Stomach (tissue), 19 donors: ENCODE measurements at places on chromosomes 16 and 17. TPM values are rescaled to one million over a fixed set of nuclear protein-coding genes. Genes with fewer than 3 reads are reported as not detected.

The TBC1D3H gene
- not detected for total RNA-seq

DNA sequence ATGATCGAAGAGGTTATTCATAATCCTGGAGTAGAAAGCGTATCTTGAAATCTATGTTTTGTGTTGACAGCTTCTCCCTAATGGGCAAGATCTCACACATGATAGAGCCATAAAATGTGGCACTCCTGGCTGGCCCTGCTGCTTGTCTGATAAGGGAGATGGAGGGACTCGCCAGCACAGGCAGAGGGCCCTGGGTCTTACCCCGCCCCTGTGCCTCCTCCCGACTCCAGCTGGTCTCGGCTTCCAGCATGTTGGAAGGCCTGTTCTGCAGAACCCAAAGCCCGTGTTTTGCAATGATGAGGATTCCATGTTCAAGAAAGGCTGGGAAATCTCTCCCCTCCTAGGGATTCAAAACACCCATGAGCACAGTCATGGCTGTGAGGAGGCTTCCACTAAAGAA is 106.7 kb upstream of the SDK2 start:
- peaks cover 29% of the 10 kb centered on the region for H3K27me3 ChIP-seq
- H3K36me3 ChIP-seq, result no peaks in the 10 kb centered on the region
- peak; percentile 37 for DNase-seq
- H3K4me1 ChIP-seq, result peaks cover 7% of the 10 kb centered on the region

The PRRT2 gene
- total RNA-seq, result not detected

The GAS2L2 gene
- total RNA-seq, result not detected

DNA sequence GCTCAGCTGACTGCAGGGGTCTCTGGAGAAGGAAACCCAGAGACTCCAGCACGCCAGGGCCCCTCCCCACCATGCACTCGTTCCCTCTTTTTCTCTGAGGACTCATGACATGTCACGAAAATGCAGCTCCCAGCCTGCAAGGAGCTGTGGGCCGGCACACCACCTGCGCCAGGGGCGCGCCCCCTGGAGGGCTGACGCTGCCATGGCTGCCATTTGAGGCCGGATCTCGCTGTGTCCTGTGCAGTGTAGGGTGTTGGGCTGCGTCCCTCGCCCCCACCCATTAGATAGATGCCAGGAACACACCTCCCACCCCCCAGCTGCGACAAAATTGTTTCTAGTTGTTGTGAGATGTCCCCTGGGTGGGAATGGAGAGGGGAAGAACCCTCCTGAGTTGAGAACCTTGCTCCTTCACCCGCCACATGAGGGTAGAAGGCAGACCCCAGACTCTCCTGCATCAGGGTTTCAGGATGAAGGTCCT is 8.2 kb downstream of the SYNGR2 start:
- H3K36me3 ChIP-seq, result peaks cover 9% of the 10 kb centered on the region
- DNase-seq, result peak; percentile 90
- H3K4me1 ChIP-seq, result peaks cover 84% of the 10 kb centered on the region
- H3K27me3 ChIP-seq, result no peaks in the 10 kb centered on the region

- no peak overlapping the region for H3K27ac ChIP-seq
- no peak for DNase-seq
- no peaks in the 10 kb centered on the region for H3K4me1 ChIP-seq
- H3K27me3 ChIP-seq, result no peaks in the 10 kb centered on the region
- no peak overlapping the region for H3K4me3 ChIP-seq
- H3K36me3 ChIP-seq, result no peaks in the 10 kb centered on the region
These were observed 158.4 kb downstream of the CCDC182 start for GRCh38 chr17:57586742-57587141.

- H3K4me1 ChIP-seq, result peaks cover 3% of the 10 kb centered on the region
- H3K27me3 ChIP-seq, result no peaks in the 10 kb centered on the region
- DNase-seq, result no peak
- H3K27ac ChIP-seq, result no peak overlapping the region
These were observed 70.9 kb upstream of the ARL4D start for GRCh38 chr17:43327834-43328420.

DNA sequence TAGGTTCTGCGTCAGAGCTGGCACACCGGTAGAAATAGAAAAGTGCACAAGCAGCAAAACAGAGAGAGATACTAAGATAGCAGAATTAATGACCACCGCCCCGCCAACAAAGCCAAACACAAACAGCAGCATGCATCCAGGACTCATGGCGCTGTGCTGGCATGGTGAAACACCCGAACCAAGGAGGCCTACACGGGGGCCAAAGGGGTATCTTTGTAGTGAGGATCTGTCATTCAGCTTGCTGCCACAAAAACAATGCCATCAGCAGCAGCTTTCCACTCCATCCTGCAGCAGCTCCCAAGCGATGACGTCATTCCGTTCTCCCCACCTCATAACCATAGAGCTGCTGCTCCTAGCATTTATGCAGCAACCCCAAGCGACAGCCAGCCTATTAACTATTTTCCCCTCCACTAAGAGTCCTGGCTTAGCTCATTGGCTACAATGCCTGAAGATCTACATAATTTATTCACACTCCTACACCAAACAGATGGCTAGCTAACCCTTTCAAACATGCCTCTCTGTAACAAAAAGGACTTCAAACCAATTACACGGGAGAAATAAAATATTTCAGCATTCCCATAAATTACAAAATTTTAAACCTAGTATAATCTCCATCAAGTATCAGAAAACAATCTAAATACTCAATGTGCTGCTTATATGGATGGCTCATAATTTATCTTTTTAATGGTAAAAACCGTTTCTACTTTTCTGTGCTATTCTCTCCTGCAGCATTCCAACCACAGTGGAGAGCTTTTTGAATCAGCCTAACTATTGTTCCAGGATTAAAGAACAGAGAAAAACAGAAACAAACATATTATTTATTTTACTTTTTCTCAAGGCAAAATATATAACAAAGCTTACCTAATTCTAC is 73.9 kb downstream of the SPAG9 start:
- H3K4me1 ChIP-seq, result peaks cover 45% of the 10 kb centered on the region
- DNase-seq, result peak; percentile 96
- H3K27me3 ChIP-seq, result no peaks in the 10 kb centered on the region
- peak overlapping the region; percentile 4 for H3K27ac ChIP-seq
- peak overlapping the region; percentile 17 for H3K4me3 ChIP-seq

DNA sequence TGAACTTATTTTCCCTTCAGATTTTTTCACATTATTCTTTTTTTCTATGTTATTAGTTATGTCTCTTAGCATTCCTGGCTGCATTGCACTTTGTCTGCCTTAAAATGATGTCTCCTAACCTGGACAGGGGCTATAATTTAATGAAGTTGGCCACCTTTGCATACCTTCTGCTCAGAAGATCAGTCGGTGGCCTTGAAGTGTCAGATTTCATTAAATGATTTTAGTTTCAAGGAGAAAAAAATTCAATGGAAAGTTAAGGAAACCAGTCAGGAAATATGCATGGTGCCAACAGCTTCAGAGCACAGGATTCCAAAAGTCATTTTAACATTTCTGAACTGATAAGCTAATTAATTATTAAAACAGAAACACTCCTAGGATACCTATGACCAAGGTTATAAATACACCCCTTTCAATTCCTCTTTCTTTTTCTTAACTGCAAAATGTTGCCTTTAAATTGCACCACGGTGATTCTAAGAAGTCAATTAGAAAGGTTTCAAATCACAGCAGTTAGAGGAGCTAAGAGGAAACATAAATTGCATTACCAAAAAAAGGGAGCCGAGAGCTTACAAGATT is 533.4 kb downstream of the KCNJ2 start:
- no peak overlapping the region for H3K27ac ChIP-seq
- H3K36me3 ChIP-seq, result no peaks in the 10 kb centered on the region
- no peaks in the 10 kb centered on the region for H3K27me3 ChIP-seq
- no peaks in the 10 kb centered on the region for H3K4me1 ChIP-seq

DNA sequence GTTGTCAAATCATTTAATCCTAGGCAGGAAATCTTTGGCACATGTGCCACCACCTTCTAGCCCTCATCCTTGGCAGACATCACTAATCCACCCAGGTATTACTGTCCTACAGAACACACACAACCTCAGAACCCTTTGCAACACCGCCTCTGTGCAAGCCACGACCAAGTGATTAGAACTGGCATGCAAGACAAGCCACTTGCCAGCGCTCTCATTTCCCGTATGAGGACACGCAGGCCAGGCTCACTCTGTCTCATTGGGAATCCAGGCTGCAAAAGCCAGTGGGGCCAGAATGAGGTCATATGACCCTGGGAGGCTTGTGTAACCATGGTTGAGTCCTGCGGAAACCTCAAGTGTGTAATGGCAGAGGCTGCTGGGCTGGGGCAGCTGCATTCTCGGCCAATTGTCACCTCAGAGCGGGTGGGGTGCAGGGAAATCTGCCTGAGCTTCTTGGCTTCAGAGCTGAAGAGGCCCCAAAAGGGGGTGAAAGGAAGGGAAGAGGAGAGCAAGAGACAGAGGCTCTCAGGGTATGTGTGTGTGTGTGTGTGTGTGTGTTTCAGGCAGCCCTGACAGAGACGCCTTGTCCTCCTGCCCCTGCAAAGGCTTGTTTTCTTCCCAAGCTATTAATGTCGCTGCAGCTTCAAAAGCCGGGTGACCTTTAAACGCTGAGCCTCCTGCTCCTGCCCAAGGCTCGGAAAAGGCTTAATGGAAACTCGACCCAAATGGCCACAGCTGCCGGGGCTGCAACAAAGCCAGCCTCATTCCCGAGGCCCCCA is 43.2 kb upstream of the MRPS23 start:
- no peaks in the 10 kb centered on the region for H3K27me3 ChIP-seq
- peak overlapping the region; percentile 24 for H3K4me3 ChIP-seq
- no peaks in the 10 kb centered on the region for H3K36me3 ChIP-seq
- H3K27ac ChIP-seq, result peak overlapping the region; percentile 81
- DNase-seq, result peak; percentile 93

The PRMT7 gene
- total RNA-seq, result 48.3 TPM

GRCh38 chr17:61130330-61130729 is 269.3 kb upstream of the TBX2 start:
- H3K27ac ChIP-seq, result peak overlapping the region; percentile 4
- H3K4me1 ChIP-seq, result no peaks in the 10 kb centered on the region
- H3K27me3 ChIP-seq, result no peaks in the 10 kb centered on the region

DNA sequence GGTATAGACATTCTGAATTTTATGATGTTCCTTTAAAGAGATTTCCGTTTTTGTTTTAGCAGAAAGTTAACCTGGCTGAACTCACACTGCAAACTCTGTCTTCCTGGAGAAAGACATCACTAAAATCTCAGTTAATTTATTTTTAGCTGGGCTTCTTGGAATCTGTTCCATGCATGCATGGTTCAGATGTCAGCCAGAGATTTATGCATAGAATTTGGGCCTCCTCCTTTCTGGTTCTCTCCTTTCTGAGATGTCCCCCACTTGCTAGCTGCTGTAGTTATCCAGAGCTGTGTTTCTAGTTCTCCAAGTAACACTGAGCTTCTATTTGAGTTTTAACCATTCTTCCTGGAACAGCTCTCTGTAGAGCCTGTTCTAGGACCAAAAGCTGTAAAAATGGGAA is 77.3 kb upstream of the TANC2 start:
- H3K4me3 ChIP-seq, result no peak overlapping the region
- no peaks in the 10 kb centered on the region for H3K36me3 ChIP-seq
- DNase-seq, result no peak
- H3K27me3 ChIP-seq, result no peaks in the 10 kb centered on the region
- peaks cover 7% of the 10 kb centered on the region for H3K4me1 ChIP-seq

- no peak overlapping the region for H3K4me3 ChIP-seq
- peaks cover 20% of the 10 kb centered on the region for H3K36me3 ChIP-seq
- H3K27me3 ChIP-seq, result no peaks in the 10 kb centered on the region
- no peaks in the 10 kb centered on the region for H3K4me1 ChIP-seq
- H3K27ac ChIP-seq, result no peak overlapping the region
- no peak for DNase-seq
These were observed 92.5 kb downstream of the MAP2K4 start for GRCh38 chr17:12113156-12113555.

DNA sequence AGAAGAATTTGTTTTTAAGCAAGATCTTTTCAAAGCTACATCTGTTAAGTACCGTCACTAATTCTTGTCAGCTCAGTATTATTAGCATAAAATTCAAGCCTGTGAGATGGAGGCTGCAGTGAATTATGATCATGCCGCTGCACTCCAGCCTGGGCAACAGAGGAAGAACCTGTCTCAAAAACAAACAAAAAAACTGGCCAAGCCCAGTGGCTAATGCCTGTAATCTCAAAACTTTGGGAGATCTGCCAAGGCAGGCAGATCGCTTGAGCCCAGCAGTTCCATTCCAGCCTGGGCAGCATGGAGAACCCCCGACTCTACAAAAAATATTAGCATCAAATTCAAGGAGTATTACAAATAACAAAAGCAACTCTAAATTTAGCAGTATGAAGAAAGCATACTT is 88.0 kb downstream of the STXBP4 start:
- no peak overlapping the region for H3K27ac ChIP-seq
- H3K36me3 ChIP-seq, result no peaks in the 10 kb centered on the region
- DNase-seq, result peak; percentile 39
- no peaks in the 10 kb centered on the region for H3K4me1 ChIP-seq
- H3K4me3 ChIP-seq, result no peak overlapping the region

The HOXB4 gene
- 0.58 TPM for total RNA-seq

DNA sequence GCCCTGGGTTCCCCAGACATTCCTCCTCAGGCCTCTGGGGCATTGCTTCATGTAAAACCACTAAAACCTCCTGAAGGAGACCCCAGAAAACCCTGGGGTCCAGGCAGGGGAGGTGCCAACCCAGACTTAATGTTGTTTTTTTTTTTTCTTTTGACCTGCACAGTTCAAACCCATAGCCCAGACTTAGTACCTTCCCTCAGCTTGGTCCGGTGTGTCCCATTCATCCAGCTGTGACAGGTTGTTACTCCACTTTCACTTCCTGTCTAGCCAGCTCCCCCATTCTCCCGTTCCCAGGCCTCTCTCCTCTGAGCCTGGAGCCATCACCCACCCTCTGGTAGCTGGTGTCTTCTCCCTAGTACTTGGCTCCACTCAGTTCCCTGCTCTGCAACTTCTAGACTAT is 4.8 kb downstream of the CDR2L start:
- H3K4me3 ChIP-seq, result no peak overlapping the region
- DNase-seq, result peak; percentile 65
- no peaks in the 10 kb centered on the region for H3K36me3 ChIP-seq
- peaks cover 46% of the 10 kb centered on the region for H3K4me1 ChIP-seq
- H3K27me3 ChIP-seq, result no peaks in the 10 kb centered on the region

The KLHL10 gene
- total RNA-seq, result not detected

The TPPP3 gene
- total RNA-seq, result 127 TPM

DNA sequence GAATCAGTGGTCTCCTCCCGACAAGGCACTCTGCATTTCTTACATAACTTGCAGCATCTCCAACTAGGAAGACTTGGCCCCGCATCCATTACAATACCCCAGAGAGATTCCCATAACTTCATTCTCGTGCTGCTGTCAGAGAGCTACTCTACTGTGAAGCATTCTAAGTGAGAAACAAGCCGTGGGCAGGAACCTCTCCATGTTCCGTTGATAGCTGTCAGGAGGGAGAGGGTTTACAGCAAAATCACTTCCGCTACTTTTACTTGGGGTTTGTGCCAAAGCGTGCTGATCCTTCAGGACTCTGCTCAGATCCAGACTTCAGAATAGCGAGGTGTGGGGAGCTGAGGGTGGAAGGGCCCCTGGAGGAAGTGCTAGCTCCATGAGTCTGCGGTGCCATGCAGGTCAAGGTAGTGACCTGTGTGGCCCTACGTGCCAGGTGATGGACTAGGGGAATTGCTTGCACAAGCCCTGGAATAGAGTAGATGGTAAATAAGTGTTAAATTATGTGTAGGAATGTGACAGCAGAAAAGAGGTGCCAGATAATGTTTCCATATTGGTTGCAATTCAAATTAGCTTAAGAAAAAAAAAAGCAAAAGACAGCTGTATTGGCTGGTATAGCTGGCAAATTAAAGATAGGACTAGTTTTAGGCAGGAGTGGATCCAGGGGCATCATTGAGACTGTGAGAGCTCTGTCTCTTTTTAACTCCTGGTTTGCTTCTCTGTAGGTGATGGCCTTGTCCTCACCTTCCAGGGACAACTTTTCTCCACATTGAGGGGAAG is 358.5 kb upstream of the ERCC4 start:
- no peaks in the 10 kb centered on the region for H3K36me3 ChIP-seq
- peak; percentile 6 for DNase-seq
- no peaks in the 10 kb centered on the region for H3K4me1 ChIP-seq
- peaks cover 3% of the 10 kb centered on the region for H3K27me3 ChIP-seq
- no peak overlapping the region for H3K27ac ChIP-seq
